ENCODE measurements at places on chromosomes 2 and 18.
A peak's percentile ranks its signal among the peaks of the same experiment; 100 is the strongest.

GRCh38 chr18:62436636-62437234 is 86.1 kb upstream of the ZCCHC2 start:
- no peak for DNase-seq

GRCh38 chr2:66695226-66695735 is 260.4 kb downstream of the MEIS1 start:
- no peak for DNase-seq

GRCh38 chr18:63140997-63141777 is 178.4 kb downstream of the BCL2 start:
- DNase-seq: no peak

GRCh38 chr2:191325651-191326365 is 80.6 kb downstream of the MYO1B start:
- peak; percentile 29 for DNase-seq

GRCh38 chr2:29054430-29054829 is 19.9 kb downstream of the PCARE start:
- no peak for DNase-seq

DNA sequence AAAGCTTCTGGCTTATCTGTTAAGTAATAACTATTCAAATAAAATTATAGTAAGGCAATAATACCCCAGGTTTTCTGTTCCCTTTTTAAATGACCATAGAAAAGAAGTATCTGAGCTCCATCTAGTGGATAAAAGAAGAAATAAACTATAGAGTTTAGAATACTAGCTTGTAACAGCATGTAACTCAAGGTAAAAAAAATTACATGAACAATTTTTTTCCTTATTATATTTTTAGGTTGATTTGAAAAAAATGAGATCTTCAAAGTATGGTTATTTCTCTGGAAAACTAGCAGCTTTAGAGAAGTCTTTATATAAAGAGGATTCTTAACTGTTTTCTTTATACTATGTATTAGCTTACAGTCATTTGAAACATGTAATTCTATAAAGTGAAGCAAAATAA is 58.1 kb downstream of the NCKAP1 start:
- DNase-seq: peak; percentile 27

- no peak for DNase-seq
Measured at GRCh38 chr2:163934131-163934530, 198.3 kb upstream of the FIGN start.

- DNase-seq: no peak
Measured at GRCh38 chr2:68125821-68126220, 31.9 kb upstream of the PNO1 start.

GRCh38 chr2:43524177-43524965 is 71.5 kb downstream of the THADA start:
- DNase-seq: no peak

DNA sequence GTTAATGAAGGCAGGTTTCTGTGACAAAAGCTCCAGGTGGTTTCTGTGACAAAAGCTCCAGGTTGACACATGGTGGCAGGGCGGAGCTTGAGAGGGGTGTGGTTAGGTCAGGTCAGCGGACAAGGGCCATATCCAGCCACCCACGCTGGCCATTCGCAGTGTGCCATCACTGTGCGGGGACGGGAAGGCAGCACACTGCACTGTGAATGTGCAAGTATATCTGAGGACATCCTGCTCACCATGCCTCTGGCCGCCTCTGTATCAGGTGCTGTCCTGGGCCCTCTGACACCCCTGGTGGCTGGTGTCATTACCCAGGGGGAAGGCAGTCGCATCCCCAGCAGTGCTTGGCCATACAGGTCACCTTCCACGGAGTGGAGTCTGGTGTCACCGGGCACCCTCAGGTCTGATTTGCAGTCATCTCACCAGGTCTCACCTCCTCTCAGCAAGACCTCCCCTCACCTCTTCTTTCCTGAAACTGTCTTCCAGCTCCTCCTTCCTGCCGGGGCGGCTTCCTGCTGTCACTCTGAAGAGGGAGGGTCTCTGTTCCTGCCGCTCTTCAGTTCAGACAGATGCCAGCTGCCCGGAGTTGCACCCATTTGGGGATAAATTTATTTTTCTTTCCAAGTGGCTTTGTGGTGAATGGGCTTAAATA is 34.9 kb downstream of the CTIF start:
- DNase-seq: no peak

DNA sequence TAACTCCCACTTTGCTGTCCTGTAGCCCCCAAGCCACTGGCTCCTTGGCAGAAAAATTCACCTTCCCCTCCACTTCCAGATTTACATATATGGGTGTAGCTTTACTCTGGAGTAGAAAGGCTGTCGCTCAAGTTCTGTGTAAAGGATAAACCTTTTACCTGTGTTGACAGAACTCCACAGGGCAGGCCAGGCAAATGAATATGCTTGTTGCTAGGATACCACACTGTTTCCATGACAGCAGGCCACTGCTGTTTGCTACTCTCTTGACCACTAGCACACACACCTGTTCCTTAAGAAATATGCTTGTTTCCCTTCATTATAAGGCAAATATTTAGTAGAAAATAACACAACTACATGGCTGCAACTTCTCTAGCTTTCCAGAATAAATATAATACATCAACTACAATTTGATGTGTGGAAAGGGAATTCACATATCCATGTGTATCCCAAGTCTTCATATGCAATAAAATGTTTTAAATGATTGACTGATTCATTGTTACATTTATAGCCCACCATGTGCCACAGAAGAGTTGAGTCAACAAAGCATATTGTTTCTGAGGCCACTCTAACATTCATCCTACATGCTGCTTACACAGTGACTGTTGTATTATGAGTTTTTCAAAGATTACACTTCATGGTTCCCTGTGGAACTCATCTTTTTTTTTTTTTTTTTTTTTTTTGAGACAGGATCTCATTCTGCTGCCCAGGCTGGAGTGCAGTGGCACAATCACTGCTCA is 56.2 kb upstream of the ROCK1 start:
- DNase-seq: no peak

DNA sequence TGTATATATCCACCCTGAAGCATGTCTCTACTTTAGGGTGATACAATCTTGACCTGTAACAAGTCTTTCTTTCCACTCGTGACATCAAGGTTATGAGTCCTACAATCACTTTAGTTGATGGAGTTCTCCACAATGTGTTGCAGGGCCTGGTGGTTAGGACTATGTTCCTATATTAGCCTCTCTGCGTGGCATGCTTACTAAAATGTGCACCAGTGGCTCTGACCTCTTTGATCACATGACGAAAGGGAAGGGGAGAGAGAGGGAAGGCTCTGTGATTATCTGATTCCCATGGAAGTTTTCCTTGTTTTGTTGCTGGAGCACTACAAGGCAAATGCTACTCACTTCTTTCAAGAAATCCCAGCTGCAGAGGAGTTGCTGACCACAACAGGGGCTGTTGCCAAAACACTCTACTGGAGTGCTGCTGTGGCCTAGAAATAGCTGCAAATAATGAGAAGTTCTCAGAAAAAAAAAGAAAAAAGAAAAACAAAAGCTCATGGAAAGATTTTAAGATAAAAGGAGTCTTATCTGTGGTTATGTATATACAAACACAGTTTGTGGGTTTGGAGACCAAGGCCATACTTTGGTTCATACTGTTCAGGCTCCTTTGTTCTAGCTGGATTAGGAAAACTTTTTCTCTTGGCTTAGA is 272.8 kb upstream of the MMADHC start:
- DNase-seq: peak; percentile 83

- no peak for DNase-seq
Measured at GRCh38 chr2:176854878-176855277, 357.7 kb upstream of the HNRNPA3 start.

- DNase-seq: no peak
Measured at GRCh38 chr2:102592601-102593000, 26.8 kb upstream of the SLC9A2 start.

GRCh38 chr2:20530520-20530919 is 83.6 kb downstream of the RHOB start:
- no peak for DNase-seq

DNA sequence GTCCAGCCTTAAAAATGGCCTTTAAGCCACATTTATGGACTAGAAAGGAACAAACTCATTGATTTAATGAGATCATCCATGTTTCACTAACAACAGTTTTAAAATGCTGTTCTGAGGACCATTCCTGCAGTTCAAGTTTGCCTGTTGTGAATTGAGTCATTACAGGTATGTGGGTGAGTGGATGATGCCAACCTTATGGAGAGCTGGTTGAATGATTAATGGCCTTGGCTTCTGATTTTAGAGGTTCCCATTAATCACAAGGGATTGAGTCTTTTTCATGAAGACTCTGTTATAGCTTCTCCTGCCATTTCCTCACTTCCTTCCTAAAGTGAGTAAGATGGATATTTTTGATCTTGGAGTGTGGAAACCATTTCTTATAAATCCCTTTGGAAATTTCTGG is 459.8 kb upstream of the SLC14A2 start:
- DNase-seq: no peak

- DNase-seq: no peak
Measured at GRCh38 chr2:196287523-196287922, 116.1 kb upstream of the STK17B start.

- no peak for DNase-seq
Measured at GRCh38 chr18:45788861-45789260, 36.6 kb upstream of the SIGLEC15 start.

- no peak for DNase-seq
Measured at GRCh38 chr2:190670182-190670946, 21.5 kb downstream of the NAB1 start.

DNA sequence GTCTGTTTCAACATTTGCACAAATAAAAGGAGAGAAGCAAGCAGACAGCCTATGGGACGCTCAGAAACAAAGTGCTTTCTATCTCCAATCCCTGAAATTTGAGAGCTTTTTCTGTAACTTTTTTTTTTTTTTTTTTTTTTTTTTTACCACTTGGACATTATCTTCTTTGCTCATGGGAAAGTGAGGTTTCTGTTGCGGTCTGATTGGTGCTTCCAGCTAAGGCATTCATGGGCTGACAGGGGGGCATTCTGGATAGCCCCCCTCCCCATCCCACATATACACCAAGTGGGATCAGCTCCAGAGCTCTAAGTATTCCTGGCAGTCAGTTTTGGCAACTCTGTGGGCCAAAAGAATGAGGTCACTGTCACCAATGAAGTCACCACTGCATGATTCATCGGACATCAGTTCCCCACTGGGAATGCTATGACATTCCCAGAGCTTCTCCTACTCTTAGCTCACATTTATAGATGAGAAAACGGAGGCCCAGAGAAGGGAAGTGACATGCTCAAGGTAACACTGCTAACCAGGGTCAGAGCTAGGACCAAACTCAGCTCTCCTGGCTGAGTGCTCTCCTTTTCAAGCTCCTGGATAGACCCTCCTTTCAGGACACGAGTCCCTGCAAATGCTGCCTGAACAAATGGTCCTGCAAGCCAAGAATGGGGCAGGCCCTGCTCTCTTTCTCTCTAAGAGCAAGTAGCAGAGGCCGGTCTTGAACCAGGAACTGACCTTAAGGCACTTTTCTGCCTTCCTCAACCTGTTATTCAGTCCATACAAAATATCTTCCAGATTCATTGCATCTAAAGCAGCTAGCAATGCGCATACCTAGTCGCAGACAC is 61.3 kb downstream of the TMEM247 start:
- peak; percentile 70 for DNase-seq

DNA sequence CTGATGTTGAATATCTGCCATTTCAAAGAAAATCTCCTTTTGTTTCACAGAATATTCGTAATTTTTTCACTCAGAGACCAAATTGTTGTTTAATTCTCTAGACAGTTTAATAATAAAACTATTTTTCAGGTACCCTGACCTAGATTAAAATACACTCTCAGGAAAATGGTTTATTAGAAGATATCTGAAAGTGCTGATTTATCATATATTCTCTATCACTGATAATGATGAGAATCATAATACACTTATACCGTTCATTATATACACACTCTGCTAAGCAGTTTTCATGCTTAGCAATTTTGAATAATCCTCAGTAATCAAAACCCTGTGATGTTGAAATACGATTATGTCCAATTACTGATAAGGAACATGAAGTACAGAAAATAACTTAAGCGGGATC is 772.9 kb upstream of the CRIM1 start:
- DNase-seq: no peak

- DNase-seq: no peak
Measured at GRCh38 chr18:49479381-49480137, 7.5 kb downstream of the C18orf32 start.

DNA sequence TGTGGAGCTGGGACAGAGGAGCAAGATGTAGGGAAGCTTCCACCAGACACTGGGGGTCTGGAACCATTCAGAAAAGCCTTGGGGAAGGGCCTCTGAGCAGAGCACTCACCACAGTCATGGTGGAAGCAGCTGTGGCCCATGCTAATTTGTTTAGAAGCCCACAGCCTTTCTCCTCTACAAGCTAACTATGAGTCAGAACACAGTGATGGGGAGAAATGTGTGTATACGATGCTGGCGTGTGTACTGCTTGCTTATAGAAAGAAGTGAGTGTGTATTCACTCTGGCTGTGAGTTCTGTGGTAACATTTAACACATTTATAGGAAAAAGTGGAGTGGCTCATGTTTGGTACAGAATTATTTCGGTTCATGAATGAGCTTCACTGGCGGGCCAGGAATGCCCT is 157.0 kb upstream of the ACAA2 start:
- DNase-seq: no peak

GRCh38 chr2:96769814-96770213 is 9.1 kb downstream of the CNNM4 start:
- DNase-seq: no peak

GRCh38 chr2:32945286-32945685 is 1.5 kb upstream of the LTBP1 start:
- DNase-seq: no peak

DNA sequence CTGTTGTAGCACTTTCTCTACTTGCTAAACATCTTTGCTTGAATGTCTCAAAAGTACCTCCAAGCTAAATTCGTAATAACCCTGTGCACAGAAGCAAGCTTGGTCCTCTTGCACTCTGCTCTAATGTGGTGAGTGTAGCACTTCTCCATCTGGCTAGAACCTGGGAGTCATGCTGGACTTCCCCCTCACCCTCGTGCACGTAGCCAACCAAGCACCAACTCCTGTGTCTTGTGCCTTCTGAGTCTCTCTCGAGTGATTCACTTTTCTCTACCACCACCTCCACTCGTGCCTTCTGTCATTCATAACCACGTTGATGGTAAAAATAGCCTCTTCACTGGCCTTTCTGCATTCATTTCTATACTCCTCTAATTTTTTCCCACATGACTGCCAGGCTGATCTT is 91.9 kb upstream of the KCNE4 start:
- peak; percentile 70 for DNase-seq

DNA sequence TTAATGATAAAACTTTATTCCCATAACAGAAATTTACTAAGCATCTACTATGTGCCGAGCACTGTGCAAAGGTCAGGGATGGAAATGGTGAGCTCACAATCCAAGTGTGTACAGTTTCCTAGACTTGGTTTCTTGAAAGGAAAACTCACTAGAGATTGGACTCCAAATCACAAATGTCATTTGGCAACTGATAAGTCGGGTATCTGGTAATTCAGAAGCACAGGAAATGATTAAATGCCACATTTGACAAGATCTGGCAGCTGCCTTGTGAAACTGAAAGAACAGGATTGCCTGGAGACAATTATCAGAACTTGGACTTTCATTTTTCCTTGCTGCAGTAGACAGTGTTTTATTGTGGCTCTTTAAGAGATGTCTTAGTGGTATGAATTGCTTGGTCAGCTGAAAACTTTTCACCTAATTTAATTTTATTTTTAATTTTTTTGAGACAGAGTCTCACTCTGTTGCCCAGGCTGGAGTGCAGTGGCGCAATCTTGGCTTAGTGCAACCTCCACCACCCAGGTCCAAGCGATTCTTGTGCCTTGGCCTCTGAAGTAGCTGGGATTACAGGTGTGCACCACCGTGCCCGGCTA is 19.2 kb downstream of the ITGA6 start:
- no peak for DNase-seq
